ENCODE measurements at places on chromosomes 16 and 17.

- DNase-seq = no peak
Measured at GRCh38 chr16:11179574-11179973, 76.4 kb downstream of the SOCS1 start.

DNA sequence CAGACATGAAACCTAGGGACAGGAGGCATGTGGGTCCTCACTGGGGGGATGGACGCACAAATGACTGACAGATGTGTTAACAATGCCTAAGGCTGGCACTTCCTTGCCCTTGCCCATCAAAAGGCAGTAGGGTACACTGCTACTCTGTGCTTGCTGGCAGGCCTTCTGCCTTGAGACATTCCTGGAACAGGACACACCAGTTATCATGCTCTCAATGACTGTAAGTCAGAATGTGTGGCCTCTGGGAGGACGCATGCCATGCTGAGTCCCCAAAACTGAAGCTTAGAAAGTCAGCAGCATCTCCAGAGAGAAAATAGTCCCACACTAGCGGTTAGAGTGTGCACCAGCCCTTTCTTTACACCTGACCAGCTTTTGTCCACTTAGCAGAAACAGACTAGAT lies 16.1 kb upstream of the SREBF1 start:
- no peak for DNase-seq

DNA sequence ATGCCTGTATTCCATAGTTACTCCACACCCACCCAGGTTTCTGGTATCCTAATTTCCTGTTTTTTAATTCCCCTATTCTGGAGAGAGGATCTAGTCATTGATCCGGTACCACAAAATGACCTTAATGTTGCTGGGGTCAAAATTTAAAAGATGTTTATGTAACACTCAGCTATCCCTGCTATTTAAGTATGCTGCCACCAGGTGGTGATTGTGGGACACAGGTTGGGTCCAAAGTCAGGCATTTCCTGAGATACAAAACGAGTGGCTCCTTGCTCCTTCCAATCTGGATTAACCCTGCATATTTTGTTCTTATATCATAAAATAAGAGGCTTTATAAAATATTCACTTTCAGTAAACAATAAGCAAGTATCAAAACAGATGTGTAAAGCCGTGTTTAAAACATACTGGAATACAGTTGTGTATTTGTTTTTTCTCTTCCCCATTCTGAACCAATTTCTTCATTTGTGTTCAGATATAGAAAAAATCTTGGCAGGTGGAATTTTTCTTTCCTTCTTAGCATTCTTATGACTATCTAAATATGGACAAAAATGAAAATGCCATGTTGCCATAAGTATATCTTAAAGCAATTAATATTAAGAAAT lies 16.3 kb downstream of the HS3ST4 start:
- DNase-seq = no peak

DNA sequence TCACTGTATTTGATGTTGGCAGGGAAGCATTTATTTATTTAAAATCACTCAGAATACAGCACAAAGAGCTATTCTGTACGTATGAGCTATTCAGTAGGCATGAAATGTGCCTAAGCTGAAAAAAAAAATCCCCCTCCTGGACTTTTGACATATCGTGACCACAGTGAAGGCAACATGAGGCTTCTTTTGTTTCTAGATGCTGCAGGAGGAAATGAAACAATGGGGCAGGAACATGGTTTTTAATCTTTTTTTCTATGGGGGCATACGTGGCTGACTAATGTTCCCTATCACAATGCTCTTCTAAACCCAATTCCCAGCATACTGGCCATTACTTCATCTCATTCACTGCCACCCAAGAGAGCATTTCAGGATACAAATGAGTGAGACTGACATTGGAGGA lies 191.0 kb upstream of the PMFBP1 start:
- DNase-seq = no peak

- DNase-seq = no peak
Measured at GRCh38 chr17:74249590-74250270, 24.3 kb upstream of the DNAI2 start.

Data from cerebellar nuclear complex (tissue), 1 donor.